GM23338 (cell line): ENCODE measurements at places on chromosomes 5 and 9.

DNA sequence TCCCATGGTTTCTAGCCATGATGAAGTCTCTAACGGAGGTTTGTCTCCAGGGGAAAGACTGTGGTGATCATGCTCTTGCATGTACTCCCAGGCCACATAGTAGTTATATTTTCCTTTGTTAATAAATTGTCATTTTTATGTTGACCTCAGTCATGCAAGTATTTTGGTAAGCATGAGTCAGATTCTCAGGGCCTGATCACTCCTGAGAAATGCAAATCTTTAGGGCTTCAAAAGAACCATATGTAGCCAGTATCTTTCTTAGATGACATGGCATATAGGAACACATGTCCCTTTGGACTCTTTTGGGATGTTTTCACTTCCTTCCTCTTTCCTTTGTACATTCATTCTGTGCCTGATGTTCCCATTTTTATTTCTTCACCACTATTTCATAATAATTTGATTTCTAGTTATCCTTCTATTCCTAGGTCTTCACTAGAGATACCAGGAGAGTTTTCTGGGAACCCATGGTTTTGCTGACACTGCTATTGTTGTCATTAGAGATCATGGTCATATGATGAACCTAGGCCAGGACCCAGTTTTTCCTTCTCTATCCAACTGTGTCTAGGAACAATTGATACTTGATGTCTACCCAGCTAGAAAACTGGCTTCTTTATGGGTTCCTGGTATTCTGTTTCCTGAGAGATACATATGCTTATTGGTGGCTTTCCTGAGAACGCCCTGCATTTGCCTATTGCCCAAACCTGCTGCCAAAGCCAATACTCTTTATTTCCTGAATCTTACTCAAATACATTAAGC lies 248.1 kb upstream of the NREP start:
- DNase-seq: no peak

DNA sequence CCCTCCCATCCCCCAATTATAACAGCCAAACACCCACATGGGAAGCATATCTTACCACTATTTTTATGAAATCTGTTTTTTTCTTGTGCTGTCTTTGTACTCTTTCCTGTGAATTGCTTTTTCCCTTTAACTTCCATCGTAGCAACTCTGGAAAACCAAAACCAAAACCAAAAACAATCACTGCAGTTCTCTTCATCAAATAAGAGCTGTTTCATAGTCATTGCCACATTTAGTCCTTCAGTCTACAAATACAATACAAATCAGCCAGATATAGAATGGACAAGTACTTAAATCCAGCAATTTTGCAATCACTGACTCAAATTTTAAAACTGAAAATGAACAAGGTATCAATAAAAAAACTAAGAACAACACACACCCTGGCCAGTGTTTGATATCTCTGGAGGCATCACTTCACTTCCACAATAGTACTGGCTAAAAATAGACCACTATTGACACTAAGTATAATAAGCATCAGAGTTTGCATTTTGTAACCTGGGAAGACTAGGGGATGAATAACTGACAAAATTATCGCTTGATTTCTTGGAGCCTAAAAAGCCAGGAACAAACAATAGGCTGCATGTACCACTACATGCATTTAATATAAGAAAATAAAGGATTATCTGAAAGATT lies 5.4 kb downstream of the PUM3 start:
- DNase-seq: no peak

DNA sequence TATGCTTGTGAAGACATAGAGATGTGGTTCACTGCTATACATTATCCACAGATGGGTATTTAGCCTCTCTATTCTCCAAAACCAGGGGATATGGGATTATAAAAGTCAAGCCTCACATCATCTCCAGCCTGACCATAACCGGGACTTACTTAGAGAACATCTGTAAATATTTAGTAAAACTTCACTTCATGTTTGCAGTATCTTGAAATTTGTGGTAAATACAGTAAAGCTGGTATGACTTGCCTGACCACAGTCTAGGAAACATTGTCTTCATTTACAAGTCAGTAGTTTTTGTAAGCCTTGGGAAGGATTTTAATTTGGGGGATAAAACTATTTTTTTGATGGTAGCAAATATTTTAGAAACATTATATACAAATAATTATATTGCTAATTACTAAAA lies 64.2 kb downstream of the MAST4 start:
- DNase-seq: no peak

DNA sequence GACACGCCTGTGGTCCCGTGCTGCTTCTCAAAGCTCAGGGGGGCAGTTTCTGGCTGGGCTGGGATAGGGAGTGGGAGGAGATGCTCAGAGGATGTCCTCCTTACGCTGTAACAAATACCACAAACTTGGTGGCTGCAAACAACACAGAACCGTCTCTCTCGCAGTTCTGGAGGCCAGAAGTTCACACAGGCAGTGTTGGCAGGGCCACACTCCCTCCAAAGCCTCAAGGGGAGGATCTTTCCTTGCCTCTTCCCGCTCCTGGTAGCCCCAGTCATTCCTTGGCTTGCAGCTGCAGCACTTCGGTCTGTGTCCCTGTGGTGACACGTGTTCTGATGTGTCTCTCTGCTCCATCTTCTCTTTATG lies 10.4 kb upstream of the ORM1 start:
- no peak for DNase-seq

DNA sequence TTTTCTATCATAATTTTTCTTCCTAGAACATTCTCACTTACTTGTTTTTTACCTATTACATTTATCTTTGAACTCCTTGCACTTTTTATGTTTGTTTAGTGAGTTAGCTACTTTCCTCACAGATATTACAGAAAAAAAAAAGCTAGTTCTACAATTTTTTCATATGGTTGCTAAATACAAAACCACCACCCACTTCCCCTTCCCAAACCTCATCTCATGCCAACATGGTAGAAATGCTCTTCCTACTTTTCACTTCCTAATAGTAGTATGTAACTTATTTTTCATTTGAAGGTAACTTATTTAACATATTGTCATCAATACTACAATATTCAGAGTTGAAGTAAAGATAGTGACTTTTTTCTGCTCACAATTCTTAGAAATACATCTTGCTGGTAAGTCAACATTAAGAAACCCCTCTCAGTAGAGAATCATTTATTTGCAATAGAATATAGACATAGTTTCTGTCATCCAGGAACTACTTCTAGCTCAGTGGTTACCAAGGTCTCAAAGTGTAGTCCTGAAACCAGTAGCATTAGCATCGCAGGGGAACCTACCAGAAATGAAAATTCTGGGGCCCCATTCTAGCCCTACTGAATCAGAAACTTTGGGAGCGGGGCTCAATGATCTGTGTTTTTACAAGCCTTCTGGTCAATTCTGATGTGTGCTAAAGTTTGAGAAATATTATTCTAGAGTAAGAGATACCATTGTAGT lies 1124.6 kb downstream of the DTWD2 start:
- DNase-seq: no peak

DNA sequence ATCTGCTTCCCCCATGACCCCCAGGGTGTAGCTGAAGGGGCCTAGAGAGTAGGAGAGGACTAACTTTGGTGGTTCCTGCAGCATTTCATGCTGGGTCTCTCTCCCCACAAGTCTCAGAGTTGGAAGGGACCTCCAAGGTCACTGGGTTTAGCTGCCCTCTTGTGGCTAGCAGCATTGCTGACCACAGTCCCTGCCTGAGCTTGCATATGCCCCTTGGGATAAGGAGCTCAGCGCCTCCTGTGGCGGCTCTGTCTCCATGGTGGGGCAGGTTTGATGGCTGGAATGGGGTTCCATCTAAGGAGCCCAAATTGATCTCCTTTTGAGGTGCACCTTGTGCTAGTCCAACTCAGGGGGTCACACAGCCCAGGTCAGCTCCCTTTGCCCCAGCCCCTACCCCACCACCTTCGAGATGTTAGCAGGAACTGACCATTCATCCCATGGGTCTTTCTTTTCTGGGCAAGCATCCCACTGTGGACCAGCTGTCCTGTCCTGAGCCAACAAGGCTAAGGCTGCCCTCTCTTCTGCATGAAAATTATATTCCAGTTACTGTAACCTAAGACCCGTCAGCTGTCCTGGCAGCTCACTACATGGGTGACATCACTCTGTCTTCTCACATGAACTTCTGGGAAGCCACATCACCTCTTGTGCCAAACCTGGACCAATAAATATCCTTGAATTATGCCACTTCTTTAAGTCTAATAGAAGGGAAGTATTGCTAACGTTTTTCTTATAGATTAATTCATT lies 196.2 kb downstream of the HSPA4 start:
- DNase-seq: peak; percentile 81

- peak; percentile 60 for DNase-seq
These were observed 1059.1 kb upstream of the DMAC1 start for GRCh38 chr9:8858596-8859161.

- no peak for DNase-seq
These were observed 612.6 kb downstream of the PSAT1 start for GRCh38 chr9:78909566-78909965.

GRCh38 chr5:142853682-142854081 lies 83.5 kb downstream of the ARHGAP26 start:
- no peak for DNase-seq

- no peak for DNase-seq
These were observed 12.9 kb downstream of the DYNC2I2 start for GRCh38 chr9:128643519-128644300.

GRCh38 chr9:137620048-137620405 lies 1.2 kb downstream of the EHMT1 start:
- DNase-seq: no peak

DNA sequence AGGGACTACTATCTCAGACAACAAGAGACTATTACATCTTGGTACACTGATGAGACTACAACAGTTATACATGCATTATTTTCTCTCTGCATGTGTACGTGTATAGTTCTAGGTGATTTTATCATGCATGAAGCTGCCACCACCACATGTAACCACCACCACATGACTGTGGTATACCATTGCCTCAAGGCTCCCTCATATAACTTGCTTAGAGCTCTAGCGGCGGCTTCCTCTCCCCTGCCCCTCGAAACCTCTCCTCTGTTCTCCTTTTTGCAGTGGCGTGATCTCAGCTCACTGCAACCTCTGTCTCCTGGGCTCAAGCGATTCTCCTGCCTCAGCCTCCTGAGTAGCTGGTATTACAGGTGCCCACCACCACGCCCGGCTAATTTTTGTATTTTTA lies 162.3 kb downstream of the AOPEP start:
- DNase-seq: no peak

- DNase-seq: no peak
These were observed 227.5 kb upstream of the NR4A3 start for GRCh38 chr9:99594056-99594780.

DNA sequence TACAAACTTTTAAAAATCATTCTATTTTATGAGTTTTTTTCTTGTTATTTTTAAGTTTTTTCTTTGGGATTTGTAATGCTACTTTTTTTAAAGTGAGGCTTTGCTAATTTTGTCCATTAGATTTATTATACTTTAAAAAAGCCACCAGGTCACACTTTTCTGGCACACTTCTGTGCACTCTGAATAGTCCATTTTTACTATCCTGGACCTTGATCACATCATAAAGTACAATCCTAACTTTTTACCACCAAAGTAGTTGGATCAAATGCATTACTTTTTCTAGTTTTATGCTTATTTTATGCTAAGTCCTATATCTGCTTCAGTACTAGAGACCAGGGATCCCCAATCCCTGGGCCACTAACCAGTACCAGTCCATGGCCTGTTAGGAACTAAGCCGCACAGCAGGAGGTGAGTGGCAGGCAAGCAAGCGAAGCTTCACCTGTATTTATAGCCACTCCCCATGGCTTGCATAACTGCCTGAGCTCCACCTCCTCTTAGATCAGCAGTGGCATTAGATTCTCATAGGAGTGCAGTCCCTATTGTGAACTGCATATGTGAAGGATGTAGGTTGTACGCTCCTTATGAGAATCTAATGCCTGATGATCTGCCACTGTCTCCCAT lies 16.0 kb downstream of the FRRS1L start:
- DNase-seq: no peak

DNA sequence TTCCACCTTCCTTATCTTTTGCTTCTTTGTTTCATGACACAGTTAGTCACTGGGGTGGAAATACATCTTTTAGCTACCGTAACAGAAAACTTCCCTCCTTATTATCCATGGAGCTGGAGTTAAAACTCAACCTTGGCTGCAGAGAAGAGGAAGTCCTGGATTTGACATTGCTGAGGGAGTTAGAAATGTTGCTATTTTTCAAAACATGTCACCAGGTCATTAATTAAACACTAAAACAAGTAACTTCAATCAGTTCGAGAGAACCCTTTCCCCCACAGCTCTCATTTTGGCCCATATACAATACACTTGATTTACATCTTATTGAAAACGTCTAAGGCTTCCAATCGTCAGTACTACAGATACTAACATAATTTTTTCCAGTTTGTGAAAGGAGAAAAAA lies 237.9 kb upstream of the CD180 start:
- no peak for DNase-seq

GRCh38 chr9:995781-996180 lies 19.3 kb downstream of the DMRT3 start:
- DNase-seq: no peak

- no peak for DNase-seq
These were observed 22.7 kb upstream of the FSTL4 start for GRCh38 chr5:133635051-133635450.

- no peak for DNase-seq
These were observed 48.7 kb downstream of the FBXW11 start for GRCh38 chr5:171957591-171958251.

DNA sequence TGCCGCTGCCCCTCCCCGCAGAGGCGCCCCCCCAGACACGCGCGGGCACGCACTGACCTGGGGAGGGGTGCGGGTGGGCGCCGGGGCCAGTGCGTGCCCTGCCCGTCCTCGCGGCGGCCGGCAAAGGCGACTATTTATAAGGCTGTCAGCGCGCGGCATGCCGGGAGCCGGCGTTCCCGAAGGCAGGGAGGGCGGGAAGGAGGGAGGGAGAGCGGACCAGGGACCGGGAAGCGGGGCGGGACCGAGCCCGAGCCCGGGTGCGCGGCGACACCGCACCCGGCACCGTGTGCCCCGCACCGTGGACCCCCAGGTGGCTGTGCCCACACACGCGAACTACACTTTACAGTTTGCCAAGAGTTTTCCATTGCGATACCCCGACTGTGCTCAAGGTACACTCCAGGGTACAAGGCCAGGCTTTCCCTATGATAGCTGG lies at the start of gene AK1:
Gene AK1 (minus strand): TSS at position 110 of the 433 bp plus-strand sequence. CDS start 3,058 bp downstream, outside the sequence.
- DNase-seq: peak; percentile 81

DNA sequence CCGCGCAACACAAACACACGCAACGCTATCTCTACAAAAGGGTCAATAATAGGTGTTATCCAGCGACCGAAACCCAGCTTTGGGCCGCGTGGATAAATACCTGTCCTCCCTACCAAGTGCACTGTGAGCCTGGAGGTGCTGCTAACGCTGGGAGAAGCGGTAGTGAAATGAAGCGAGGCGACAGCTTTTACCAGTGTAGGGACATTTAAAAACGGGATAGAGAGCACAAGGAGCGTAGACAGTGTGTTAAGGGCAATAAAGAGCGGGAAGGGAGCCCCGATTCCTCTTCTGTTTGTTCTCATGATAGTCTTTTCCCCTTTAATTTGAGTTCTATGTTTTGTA lies 421 bp upstream of the DEPDC1B start:
- no peak for DNase-seq
